ENCODE measurements at places on chromosomes 4 and X.

DNA sequence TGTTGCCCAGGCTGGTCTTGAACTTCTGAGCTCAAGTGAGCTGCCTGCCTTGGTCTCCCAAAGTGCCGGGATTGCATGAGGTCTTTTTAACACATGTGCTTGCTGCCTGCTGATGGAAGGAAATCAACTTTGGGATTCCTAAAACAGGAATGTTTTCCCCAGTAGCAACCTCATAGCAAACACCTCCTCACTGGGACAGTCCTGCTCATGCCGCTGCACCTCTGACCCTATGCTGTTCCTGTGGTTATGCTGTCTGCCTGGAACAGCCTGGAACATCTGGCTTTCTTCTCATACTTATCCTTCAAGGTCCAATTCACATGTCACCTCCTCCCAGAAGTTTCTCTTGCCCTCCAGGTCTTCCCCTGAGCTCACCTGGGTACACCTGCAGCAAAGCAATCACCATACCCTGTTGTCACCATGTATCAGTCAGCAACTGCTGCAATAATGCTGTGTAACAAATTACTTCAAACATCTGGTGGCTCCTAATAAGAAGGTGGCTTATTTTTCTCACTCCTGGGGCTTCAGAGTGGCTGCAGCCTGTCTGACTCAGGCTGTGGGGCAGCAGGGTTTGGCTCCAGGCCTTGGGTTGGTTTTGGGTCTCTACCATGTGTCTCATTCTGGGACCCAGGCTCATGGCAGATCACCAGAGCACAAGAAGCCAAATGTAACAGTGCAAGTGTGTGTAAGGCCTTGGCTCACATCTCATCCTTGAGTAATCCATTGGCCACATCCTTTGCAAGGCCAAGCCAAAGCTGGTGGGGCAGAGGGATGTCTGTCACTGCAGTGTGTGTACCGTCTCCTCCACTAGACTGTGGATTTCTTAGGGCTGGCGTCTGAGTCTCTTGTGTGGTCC, 59.4 kb upstream of the SORCS2 start:
- no peak for DNase-seq

- no peak for DNase-seq
These were observed 63.7 kb downstream of the ZFYVE28 start for GRCh38 chr4:2354760-2355159.

GRCh38 chr4:145339075-145339725, 142.5 kb upstream of the SMAD1 start:
- DNase-seq, result no peak

- no peak for DNase-seq
These were observed 63.8 kb downstream of the DLG3 start for GRCh38 chrX:70508296-70508911.

DNA sequence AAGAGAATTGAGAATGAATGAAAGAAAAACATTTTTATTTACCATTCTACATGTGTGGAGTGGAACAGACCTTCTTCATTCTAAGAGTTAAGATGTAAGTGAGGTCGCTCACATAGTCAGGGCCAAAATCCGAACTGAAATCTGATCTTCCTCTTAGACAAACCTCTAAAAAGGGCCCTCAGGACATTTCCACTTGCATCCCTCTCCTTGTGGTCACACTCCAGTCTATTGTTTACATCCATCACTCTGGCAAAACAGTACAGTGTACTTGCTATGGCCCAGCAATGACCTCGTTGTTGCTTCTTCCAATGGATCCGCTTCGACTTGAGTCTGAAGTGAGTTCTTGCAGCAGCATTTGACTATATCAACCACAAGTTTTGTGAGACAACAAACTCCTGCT, 54.2 kb downstream of the MOSPD2 start:
- DNase-seq, result no peak

DNA sequence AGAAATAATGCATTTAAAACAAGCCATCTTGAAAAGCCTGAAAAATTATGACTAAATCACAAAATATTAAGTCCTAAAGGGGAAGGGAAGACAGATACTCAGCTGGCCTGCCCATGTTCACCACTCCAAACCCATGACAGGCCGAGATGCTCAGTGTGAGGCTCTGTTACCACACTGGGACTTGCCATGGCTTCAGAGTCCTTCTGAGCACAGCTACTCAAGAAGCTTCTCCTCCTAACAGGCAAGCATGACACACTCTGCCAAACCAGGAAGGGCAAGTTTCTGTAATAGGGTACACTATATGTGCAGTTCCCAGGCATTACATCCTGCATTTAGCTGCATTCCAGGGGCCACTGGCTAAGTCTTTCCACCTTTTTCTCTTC, 34.0 kb upstream of the CYBB start:
- DNase-seq, result peak; percentile 49

DNA sequence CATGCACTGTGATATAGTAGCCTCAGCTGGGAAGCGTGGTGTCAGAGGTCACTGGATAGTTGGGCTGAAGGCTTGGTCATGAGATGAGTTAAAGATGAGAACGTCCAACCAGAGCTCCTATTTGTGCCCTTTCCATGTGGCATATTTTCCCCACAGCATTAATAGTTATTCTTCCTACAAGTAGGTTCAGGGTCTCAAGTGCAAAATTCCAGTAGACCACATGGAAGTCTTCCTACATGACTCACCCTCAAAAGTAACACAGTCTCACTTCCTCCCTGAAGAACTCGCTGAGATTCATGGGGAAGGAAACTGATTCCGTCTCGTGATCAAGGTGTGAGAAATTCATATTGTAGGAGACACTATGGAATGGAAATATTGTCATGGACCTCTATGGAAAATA, 1212.5 kb upstream of the PRKX start:
- DNase-seq, result no peak

GRCh38 chrX:42778096-42778495, at the start of gene PPP1R2C:
PPP1R2C (minus strand) TSS chrX:42778163; CDS start chrX:42778079, 84 bp downstream.
- no peak for DNase-seq

GRCh38 chrX:114201622-114202021, 382.3 kb upstream of the HTR2C start:
- DNase-seq, result no peak

DNA sequence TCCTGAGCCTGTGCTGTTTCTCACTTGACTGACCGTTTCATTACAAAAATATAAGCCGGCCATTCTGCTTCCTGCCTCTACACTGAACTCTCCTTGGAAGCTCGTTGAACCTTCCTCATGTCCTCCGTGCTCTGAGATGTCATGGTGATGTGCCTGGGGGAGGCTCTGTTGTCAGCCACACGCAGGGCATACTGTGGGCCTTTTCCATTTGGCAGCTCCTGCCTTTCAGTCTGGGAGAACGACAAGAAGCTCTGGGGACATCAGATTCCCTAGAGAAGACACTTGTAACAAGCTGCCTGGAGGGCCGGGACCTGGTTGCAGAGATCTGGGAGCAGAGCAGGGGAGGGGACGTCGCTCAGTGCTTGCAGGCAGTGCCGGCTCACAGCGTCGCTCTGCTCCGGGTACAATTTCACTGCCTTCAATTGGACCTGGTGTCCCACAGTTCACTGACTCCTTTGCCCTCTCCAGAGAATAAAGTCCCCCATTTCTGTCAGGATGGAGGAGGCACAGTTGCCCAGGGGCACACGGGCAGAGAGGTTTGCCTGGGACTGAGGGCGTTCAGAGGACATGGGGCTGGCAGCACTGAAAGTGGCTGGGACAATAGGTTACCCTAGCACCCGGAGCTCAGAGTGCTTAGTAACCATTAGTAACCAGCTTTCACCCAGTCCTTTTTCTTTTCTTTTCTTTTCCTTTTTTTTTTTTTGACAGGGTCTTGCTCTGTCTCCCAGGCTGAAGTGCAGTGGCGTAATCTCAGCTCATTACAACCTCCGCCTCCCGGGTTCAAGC, 19.1 kb upstream of the MECP2 start:
- DNase-seq, result no peak

- no peak for DNase-seq
These were observed 178.9 kb upstream of the GPC4 start for GRCh38 chrX:133594156-133594555.

- DNase-seq, result no peak
These were observed 1383.3 kb upstream of the PCDH7 start for GRCh38 chr4:29336861-29337260.

DNA sequence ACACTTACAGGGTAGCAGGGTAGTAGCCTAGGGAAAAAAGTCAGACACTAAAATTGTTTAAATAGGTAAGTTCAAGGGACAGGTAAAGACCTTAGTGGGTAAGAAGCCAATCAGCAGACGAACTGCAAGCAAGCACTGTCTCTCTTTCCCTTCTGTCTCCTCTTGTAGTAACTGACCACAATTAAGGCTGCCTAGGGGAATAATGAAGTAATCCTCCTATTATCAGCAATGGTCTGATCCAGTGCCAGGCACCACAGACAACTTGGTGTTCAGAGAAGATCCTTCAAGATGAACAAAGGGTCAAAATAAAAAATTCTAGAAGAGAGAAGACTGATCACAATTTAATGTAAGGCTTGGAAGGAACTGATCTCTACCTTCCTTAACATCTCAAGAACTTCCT, 62.9 kb downstream of the ELOVL6 start:
- DNase-seq, result no peak

DNA sequence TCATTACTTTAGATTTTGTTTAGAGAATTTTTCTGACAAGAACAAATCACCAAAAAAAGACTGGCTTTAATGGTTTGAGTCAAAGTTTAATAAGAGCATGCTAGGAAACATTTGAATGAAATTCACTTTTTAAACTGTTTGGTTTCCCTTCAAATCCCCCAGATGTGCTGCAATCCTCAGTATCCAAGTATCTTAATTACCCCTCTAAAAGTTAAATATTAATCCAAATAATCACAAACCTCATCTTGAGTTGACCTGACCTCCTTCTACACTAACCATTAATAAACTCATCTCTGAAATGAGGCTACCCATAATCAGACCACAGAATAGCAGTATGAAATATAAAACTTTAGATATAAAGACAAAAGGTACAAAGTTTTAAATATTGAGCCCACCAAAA, 10.1 kb downstream of the DHX15 start:
- no peak for DNase-seq

DNA sequence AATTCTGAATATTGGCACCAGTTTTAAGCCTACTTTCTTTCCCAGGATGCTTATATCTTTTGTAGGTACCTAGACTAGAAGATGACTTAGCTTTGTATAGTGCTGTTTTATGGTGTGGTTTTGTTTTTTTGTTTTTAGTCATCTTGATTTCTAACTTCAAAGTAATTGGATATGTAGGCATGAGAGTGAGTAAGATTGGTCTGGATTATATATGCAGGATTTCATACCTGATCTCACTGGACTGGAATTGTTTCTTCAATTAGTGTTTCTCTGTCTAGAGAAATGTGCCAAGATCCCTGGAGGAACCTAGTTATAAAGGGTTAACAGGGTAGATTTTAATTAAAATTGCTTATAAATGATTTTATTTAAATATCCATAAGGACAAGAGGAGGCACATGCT, 23.1 kb downstream of the NAP1L5 start:
- DNase-seq, result no peak

- no peak for DNase-seq
These were observed 399.6 kb downstream of the NLGN4X start for GRCh38 chrX:5829060-5829459.

GRCh38 chr4:15416357-15417232, 11.2 kb upstream of the C1QTNF7 start:
- no peak for DNase-seq

- DNase-seq, result no peak
These were observed 32.9 kb downstream of the SETD7 start for GRCh38 chr4:139523076-139523475.

DNA sequence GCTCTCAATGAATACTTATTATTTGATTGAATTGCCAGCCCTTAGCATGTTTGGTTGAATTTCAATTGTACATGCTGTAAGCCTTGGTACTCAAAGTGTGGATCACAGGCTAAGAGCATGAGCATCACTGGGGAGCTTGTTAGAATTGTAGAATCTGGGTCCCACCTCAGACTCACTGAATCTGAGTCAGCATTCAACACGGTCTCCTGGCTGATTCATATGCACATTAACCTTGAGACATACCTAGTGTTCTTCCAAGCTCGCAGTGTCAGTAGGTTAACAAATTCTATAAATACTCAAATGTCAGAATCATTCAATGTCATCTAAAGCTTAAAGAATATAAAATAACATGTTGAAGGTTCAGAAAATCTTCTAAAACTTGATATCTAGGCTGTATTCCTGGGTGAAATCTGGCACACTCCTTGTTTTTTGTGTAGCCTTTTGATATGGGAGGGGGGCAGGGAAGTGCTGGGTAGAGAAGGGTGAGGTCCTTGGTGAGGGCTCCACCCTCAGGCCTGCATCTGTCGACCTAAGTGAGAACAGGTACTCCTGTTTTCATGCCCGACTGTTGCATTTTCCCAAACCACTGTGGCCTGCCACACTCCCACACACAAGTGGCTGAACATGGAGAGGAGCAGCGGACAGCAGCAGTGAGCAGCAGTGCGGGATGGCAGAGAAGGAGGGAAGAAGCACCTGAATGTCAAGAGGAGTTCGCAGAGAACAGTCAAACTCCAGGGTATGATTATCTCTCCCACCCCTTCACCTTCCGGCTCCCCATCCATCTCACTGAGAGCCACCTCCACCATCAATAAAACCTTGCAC, 529.6 kb upstream of the IGFBP7 start:
- no peak for DNase-seq

DNA sequence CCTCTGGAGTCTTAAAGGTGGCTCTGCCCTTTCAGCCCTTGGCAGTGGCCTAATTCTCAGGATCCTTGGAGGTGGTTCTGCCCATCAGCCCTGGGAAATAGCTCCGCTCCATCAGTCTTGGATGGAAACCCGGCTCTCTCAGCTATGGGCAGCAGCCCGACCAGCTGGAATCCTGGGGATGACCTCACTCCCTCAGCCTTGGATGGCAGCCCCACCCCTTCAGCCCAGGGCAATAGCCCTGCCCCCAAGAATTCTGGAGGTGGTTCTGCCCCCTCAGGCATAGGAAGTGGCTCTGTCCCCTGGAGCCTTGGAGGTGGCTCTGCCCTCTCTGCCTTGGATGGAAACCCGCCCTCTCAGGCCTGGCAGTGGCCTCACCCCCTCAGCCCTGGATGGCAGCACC, 127.7 kb downstream of the RBMX2 start:
- DNase-seq, result no peak

DNA sequence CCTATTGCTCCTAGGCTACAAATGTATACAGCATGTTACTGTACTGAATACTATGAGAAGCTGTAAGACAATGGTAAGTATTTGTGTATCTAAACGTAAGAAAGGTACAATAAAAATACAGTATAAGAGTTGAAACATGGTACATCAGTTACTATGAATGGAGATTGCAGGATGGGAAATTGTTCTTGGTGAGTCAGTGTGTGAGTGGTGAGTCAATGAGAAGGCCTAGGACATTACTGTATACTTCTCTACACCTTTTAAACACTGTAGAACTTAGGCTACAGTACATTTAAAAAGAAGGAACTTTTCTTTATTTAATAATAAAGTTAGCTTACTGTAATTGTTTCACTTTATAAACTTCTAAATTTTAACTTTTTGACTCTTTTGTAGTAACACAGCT, 2603.2 kb downstream of the PCDH7 start:
- no peak for DNase-seq

DNA sequence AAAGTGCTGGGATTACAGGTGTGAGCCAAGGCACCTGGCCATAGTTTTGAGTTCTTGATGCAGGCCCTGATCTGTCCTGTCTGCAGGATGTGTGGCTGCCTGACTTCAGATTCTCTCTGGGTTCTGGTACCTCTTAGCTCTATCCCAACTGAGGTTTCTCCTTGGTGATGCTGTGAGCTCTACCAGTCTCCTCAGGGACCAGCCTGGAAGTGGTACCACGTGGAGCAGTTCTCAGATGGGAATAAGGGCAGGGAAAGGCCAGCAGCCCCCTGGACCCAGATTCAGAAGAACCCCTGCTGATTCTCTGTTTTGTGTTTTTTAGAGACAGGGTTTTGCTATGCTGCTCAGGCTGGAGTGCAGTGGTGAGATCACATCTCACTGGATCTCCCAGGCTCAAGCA, 85.0 kb upstream of the HELT start:
- no peak for DNase-seq

All from Karpas-422 (cell line).